ENCODE measurements at places on chromosomes 2 and 18.

GRCh38 chr2:146821836-146822316 lies 1023.0 kb upstream of the ACVR2A start:
- DNase-seq, result no peak

DNA sequence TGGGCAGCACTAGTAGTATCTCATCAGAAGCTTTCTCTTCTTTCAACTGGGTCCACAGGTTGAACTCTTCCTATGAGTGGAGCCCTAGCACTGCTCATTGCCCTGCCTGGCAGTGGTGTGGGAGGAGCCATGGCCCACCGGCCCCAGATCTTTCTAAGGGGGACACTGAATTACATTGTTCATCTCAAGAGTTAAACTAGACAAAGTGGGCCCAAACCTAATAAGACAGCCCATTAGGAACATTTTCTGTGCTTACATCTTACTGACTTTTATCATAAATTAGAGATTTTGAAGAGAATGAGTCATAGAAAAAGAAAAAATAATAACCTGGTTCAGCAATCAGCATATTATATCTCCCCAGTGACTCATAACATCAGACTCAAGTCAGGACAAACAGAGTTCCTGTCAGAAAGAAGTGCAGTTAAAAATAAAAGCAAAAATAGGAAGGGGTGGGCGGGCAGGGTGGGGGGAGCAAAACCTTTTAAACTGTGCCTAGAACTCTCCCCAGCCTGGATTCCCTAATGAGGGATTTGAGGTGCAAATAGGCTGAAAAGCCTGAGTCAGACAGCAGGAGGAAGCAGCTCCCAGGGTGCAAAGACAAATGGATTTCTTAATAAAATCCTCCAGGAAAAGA lies 161.6 kb upstream of the TRIB2 start:
- DNase-seq, result no peak

DNA sequence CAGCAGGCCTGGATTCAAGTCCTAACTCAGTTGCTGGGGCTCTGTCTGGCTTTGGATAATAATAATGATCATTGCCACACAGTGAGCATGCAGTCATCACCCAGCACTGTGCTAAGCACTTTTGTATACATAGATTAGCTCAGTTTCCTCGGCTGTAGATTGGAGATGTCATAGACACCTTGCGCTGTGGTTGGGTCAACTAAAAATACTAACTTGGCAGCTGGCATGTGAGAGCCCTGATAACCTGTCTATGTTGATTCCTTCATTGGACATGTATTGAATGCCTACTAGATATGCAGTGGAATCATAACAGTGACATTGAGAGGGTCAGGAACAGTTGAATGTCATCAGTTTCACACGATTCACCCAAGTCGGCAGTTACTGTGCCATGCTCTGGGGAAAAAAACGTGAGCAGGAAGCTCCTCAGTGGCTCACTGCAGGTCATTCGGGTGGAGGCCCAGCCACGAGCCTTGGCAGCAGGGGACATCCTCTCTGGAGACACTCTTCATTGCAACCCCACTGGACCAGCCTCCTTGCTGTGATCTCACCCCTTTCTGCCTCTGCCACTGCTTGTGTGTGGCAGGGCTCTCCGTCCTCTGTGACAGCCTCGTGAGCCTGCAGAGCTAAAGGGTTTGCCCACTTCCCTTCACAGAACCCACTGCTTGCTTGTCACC lies 85.3 kb downstream of the NPAS2 start:
- no peak for DNase-seq

GRCh38 chr2:217099561-217099960 lies 239.7 kb upstream of the TNP1 start:
- no peak for DNase-seq

GRCh38 chr2:11679486-11680181 lies 9.6 kb upstream of the NTSR2 start:
- no peak for DNase-seq

DNA sequence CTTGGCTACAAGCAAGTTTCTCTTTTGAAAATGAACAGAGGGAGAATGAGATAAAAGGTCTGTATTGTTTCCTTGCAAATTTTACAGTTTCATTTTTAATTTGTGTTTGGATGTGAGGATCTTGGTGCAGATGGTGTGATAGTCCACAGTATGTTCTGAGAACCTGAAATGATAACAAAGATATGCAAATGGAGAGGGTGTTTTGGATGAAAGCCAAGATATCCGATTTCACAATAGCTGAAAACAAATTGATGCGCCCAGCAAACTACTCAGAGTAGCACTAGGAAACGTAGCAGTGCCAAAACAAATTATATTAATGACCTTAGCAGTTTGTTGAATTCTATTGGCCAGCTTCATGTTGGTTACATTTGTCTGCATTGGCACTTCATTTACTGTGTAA lies 683.5 kb downstream of the TMEM182 start:
- no peak for DNase-seq

DNA sequence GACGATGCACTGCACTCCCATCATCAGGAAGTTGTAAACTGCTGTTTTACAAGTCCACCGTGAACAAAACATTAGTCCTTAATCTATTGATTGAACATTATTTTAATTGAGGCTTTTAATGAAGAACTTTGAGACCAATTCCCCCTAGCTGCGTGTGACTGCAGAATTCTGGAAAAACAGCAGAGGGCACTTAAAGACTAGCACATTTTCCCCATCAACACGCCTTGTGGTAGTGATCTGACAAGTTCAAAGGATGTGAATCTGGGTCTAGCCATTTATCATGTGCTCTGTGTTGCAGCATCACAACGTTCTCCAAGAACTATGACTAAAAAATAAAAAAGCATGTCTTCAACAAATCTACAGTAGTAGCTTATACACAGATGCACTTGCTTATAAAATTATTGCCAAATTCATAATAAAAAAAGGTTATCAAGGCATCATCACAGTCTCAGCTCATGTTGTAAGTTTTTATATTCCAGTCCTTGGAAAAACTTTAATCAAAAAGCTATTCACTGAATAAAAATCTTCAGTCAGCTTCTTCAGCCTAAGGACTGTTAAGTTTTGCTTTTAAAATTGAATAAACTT lies 35.8 kb downstream of the SKOR2 start:
- DNase-seq, result no peak

- DNase-seq, result no peak
These were observed 9.7 kb downstream of the E2F6 start for GRCh38 chr2:11456251-11456650.

- no peak for DNase-seq
These were observed 2.6 kb downstream of the UGT1A10 start for GRCh38 chr2:233638836-233639235.

GRCh38 chr2:121903037-121903689 lies 147.7 kb downstream of the TSN start:
- DNase-seq, result no peak

DNA sequence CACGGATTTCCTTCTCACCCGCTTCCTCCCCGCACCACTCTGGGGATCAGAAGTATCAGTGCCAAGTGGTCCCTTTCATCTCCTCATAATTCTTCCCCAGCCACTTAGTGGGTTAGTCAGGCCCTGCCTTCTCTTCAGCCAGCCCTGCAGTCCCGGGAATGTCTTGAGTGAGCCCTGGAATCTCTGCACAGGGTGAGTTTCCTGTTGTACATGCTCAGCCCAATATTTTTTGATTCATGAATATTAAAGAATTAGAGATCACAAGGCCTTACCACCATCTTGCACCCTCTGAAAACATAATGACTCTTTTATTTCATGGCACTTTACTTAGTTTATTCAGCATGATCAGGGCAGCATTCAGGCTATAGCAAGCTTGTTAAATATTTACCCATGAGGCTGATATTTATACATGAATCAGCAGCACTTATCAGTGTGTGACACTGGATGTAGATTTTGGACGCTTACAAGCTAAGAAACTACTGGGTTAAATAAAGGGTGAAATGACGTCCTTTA lies 159.4 kb upstream of the FOSL2 start:
- DNase-seq, result no peak

DNA sequence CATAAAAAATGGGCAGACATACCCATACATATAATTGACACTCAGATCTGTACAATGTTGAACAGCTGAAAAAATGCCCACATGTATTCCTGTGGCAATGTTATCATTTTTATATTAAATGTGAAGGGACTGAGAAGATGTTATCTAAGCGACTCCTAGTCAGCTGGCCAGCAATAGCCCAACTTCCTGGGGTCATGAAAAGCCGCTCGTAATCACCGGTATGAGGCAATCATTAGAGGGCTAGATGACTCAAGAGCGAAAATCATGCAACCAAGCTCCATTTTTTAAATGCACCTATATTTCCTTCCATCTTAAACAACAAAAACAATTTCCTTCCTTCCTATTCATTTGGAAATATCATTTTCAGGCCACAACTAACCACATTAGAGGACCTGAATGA lies 274.6 kb upstream of the CCDC68 start:
- DNase-seq, result no peak

- no peak for DNase-seq
These were observed 291.4 kb downstream of the THSD7B start for GRCh38 chr2:137056704-137057103.

- DNase-seq, result no peak
These were observed 124.8 kb downstream of the DYM start for GRCh38 chr18:49335677-49336076.

- no peak for DNase-seq
These were observed 3.1 kb downstream of the EGR4 start for GRCh38 chr2:73290049-73290839.

- no peak for DNase-seq
These were observed 424.3 kb downstream of the DCC start for GRCh38 chr18:52764316-52764715.

DNA sequence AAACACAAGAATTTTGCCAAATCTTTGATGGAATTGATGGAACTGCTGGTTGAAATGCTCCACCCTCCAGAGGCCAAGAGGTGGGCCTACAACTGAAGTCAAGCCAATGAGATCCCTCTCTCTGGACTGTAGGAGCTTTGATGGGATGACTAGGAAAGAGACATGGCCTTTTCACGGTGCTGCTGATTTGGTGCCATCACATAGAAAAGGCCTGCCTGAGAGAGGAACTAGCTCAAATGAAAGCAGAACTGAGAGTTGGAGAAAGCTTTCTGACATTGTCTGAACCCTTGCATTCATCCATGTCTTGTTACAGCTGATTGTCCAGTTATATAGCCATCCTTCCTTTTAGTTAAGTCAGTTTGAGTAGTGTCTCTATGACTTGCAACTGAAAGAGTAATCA lies 283.8 kb upstream of the LYPD1 start:
- no peak for DNase-seq

- DNase-seq, result no peak
These were observed 713.1 kb downstream of the CBLN2 start for GRCh38 chr18:71831039-71831438.

DNA sequence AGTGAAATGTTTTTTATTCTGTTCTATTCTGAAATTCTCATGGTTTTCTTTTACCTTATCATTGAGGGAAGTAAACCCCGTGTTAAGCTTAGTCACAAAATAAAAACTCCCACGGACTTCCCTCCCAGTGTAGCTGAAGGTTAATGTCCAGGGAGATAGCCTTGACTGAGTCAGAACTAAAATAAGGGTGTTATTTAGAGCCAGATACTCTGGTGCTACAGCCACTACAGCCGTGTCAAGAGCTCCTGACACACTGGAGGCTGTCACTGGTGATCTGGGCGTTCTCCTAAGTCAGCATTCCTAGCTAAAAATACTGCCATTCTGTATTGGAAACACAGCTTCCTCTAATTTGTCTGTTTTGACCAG lies 82.0 kb upstream of the RANBP2 start:
- DNase-seq, result no peak

- DNase-seq, result no peak
These were observed 37.7 kb downstream of the PSD4 start for GRCh38 chr2:113211226-113212105.

GRCh38 chr2:103451283-103451682 lies 689.5 kb downstream of the TMEM182 start:
- no peak for DNase-seq

- DNase-seq, result no peak
These were observed 108.0 kb downstream of the CDH19 start for GRCh38 chr18:66495844-66496243.

DNA sequence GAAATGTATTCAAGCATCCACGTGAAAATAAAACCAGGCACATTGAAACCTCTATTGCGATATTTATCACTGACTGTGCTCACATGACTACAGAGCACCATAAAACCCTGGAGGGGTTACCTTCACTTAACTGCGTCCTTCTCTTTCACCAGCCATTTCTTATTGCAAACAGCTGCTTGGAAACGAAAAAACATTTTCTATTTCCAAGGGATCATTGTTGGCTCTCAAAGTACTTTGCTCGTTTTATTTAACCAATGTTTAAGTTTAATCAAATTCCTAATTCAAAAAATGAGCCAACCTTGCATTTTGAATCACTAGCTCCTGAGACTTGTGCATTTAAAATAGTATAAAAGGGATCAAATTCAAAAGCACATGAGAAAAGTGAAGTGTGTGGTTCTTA lies 134.4 kb downstream of the OSR1 start:
- no peak for DNase-seq

- DNase-seq, result no peak
These were observed 54.4 kb upstream of the GRB14 start for GRCh38 chr2:164675687-164676086.

- DNase-seq, result no peak
These were observed 157.1 kb downstream of the CLIP4 start for GRCh38 chr2:29272311-29272710.

GRCh38 chr2:105142239-105142638 lies 99.3 kb upstream of the GPR45 start:
- no peak for DNase-seq

DNA sequence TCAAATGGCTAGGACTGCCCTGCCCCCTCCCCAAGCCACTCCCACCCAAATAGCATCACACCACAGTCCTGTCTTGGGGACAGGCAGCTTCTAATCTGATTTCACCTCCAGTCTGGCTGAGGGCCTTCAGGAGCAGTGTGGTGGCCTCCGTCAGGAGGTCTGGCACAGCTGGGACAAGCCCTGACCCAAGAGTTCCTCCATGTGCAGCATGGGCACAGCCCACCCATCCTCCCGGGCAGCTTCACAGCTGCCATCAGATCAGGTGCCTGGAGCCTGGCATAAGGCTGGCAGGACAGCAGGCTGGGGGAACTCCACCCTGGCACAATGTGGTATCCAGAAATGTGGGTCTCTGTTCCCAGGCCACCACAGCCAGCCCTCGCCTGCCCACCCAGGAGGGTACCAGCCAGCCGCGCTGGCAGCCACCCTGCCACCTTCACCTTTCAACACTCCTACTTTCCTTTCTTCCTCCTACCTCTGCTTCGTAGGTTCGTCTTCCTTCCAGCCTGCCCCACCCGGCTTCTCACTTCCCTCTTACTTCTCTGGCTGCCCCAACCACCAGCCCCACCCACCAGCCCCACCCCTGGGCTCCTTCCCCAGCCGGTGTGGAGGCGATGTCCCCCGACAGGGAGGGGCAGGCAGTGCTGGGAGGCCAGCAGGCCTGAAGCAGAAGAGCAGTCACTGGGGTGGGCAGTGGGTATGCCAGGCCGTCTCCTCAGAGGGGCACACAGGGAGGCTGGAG lies at the start of gene CAPG:
CAPG (minus strand) TSS at position 522 of the 739 bp plus-strand sequence. CDS start 8,221 bp downstream, outside the sequence.
- peak; percentile 27 for DNase-seq

- no peak for DNase-seq
These were observed 7.0 kb upstream of the AOX1 start for GRCh38 chr2:200578778-200579177.
